ENCODE measurements at places on chromosomes 6 and 20.

GRCh38 chr6:92791403-92791802, 628.0 kb downstream of the EPHA7 start:
- no peak overlapping the region for H3K27ac ChIP-seq
- H3K4me3 ChIP-seq: no peak overlapping the region
- no peaks in the 10 kb centered on the region for H3K36me3 ChIP-seq

- no peak overlapping the region for H3K4me3 ChIP-seq
- no peaks in the 10 kb centered on the region for H3K27me3 ChIP-seq
- no peaks in the 10 kb centered on the region for H3K4me1 ChIP-seq
- no peak for DNase-seq
- H3K27ac ChIP-seq: no peak overlapping the region
Observed at GRCh38 chr6:81909981-81910900, 157.8 kb upstream of the TENT5A start.

- H3K36me3 ChIP-seq: no peaks in the 10 kb centered on the region
- H3K27ac ChIP-seq: no peak overlapping the region
- no peak for DNase-seq
- H3K4me3 ChIP-seq: no peak overlapping the region
Observed at GRCh38 chr6:9977411-9977810, 437.5 kb downstream of the TFAP2A start.

DNA sequence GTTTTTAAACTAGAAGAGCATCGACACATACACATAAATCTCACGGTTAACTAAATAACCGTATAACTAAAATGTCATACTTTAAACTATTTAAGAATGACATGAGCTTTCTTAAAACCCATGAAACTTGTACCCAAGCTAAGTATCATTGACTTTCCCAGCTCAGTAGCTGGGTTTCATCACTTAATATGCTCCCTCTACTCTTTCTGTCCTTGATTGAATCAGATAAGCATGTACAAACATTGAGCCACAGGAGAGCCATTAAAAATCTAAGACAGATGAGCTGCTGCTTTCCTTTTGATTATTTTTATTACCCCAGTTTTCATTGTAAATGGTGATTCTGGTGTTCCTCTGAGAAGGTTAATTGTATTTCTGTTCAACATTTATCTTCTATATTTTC, 115.8 kb downstream of the FOXO3 start:
- H3K4me1 ChIP-seq: peaks cover 19% of the 10 kb centered on the region
- DNase-seq: no peak
- H3K4me3 ChIP-seq: no peak overlapping the region
- no peaks in the 10 kb centered on the region for H3K36me3 ChIP-seq
- no peaks in the 10 kb centered on the region for H3K27me3 ChIP-seq

DNA sequence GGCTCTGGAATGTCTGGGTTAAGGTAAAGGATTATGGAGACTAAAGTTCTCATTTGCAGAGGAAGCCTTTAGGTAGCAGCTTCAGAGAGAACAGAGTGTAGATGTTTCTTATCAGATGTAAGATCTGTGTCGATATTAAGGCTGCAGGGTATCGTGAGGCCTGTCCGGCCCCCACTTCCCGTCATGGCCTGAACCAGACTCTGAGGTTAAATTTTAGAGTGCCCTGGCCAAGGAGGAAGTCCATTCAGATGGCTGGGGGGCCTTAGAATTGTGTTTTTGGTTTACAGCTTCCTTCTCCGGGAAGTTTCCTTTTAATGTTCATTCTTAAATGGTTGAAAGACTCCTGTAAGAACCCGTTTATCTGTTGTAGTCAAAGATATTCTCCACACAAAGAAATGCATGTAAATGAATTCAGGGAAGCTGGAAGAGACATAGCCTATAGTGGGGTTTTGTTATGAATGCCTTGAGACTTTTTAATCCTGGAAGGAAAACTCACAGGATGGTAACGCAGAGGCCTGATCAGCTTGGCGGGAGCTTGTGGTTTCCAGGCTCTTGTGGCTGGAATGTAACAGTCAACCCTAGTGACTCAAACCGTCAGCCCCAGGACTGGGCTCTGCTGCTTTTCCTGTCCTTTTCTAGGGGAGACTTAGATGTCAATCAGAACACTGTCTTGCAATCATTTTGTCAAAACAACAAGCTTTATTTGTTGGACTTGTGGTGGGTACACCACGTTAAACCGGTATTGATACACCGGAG, 34.7 kb downstream of the KIF25 start:
- H3K27me3 ChIP-seq: no peaks in the 10 kb centered on the region
- DNase-seq: peak; percentile 18
- H3K27ac ChIP-seq: peak overlapping the region; percentile 11
- H3K4me1 ChIP-seq: peaks cover 6% of the 10 kb centered on the region
- H3K4me3 ChIP-seq: no peak overlapping the region
- no peaks in the 10 kb centered on the region for H3K36me3 ChIP-seq

DNA sequence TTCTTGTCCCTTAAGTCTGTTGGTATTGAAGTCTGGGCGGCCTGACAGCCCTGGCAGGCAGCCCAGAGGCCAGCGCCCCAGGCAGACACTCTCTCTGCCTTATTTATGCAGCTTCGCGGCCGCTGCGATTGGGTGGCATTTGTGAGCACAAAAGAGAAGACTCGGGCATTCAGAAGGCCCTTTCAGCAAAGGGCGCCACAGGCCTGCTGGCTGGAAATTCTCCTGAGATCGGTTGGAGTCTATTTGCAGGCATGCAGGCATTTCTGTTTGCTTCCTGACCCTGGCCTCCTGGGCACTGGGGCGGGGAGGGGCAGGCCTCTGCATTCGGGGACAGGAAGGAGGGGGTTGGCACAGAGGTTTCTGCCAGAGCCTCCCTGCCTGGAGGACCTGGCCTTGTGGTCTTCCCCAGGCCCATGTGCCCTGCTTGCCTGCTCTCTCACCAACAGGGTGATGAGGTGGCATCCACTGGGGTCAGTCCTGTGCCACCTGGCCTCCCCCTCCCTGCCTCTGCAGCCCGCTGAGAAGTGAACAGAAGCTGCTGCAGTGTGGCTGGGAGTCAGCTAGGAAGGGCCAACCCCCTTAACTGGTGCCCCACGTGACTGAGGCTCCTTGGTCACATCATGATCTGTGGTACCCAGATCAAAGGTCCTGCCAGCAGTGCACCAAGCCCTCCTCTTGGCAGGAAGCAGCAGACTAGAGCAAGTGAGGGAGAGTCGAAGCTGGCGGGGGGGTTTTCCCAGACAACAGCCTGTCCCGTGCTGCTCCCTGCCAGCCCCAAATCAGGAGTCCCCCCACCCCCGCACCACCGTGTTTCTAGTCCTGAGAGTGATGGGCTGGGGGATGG, 16.6 kb upstream of the CCDC167 start:
- no peak overlapping the region for H3K4me3 ChIP-seq
- H3K4me1 ChIP-seq: peaks cover 5% of the 10 kb centered on the region
- peak; percentile 40 for DNase-seq
- H3K27me3 ChIP-seq: no peaks in the 10 kb centered on the region
- H3K36me3 ChIP-seq: no peaks in the 10 kb centered on the region

DNA sequence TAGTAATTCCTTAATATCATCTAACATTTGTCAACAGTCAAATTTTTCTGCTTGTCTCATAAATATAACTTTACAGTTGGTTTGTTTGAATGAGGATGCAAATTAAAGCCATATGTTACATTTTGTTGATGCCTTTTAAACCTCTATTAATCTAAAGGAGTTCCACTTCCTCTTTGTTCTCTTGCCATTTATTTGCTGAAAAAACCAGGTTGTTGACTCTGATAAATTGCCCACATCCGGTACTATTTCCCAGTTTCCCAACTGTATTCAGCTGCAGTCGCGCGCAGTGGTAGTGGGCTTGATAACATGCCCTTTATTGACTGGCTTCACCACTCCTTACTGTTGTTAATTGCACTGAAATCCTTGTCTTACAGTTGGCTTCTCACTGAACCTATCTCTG, 32.8 kb upstream of the SIRPB2 start:
- H3K4me1 ChIP-seq: no peaks in the 10 kb centered on the region
- no peak for DNase-seq
- H3K27me3 ChIP-seq: no peaks in the 10 kb centered on the region
- no peak overlapping the region for H3K27ac ChIP-seq
- H3K36me3 ChIP-seq: no peaks in the 10 kb centered on the region

DNA sequence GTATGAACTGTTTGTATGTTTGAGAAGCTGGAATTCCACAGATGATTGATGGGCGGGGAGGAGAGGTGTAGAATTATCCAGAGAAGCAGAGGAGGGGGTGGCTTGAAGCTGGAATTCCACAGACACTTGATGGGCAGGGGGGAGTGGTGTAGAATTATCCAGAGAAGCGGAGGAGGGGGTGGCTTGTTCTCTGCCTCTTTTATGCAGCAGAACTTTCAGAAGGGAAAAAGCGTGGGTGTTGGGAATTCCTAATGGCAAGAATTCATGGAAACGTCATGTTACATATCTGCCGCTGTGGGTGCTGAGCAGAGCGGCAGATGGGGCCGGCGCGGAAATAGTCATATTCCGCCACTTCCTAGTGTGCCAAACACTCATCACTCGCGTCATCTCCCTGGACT, 167.9 kb upstream of the KCNG1 start:
- no peak overlapping the region for H3K27ac ChIP-seq
- DNase-seq: no peak
- no peaks in the 10 kb centered on the region for H3K27me3 ChIP-seq

- H3K27me3 ChIP-seq: no peaks in the 10 kb centered on the region
- peak; percentile 32 for DNase-seq
- no peak overlapping the region for H3K27ac ChIP-seq
Observed at GRCh38 chr6:35164277-35164676, 23.1 kb upstream of the TCP11 start.

DNA sequence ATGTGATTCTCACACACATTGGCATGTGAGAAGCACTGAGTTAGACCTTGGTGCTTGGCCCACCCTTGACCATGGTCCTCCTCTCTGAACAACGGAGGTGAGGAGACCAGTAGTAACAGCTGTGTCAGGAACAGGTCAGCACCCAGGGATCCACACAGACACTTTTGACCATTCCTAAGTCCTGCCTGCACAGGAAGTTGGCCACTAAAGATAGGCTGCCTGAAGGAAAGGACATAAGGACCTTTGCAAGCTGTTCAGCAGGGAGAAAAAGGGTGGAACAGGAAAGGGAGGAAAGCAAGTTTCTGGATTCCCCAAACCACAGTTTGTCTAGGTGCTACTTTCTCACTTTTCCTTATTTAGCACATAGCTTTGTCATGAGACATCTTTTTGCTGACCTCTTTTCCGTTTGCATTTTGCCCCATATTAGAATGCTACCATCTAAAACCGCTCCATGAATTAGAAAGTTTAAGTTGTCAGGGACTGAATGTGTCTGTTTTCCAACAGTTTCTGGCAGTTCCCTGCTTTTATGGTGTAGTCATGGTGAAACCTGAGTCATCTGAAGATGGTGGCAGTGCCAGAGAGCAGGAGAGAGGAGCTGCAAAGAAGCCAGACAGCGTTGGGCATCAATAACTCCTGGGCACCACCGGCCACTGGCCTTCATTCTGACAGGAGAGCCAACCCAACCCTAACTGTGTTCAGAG, 1.1 kb upstream of the CD109 start:
- no peak overlapping the region for H3K4me3 ChIP-seq
- no peaks in the 10 kb centered on the region for H3K36me3 ChIP-seq
- no peak for DNase-seq
- no peaks in the 10 kb centered on the region for H3K4me1 ChIP-seq
- peak overlapping the region; percentile 46 for H3K27ac ChIP-seq

DNA sequence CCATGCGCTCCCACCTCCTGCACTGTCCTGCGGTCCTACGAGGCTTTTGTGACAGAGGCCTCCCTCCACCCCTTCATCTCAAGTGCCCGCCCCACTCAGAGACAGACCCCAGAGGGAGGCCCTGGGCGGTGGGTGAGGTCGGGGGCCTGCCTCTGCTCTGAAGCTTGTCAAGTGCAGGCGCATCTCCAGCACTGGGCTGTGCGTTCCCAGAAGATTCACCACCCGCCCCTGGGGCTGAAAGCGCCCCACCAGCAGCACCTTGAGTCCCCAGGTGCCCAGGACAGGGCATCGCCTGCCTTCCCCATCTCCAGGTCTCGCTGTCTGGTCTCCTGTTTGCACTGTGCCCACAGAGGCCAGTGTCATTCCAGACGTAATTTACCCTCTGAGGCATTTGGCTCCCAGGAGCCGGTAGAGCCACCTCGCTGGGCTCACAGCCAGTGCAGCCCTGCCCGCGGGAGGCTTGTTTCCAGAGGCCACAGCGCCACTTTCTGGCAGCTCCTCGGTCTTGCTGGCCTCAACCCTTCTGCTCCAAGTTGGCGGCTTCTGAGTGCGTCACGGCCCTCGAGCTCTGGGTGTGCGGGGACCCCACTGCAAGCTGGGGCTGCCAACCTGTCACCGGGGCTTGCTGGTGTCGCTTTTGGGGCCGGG, 191.1 kb downstream of the TAF4 start:
- H3K4me1 ChIP-seq: no peaks in the 10 kb centered on the region
- no peak for DNase-seq
- H3K27me3 ChIP-seq: no peaks in the 10 kb centered on the region
- no peak overlapping the region for H3K4me3 ChIP-seq
- no peaks in the 10 kb centered on the region for H3K36me3 ChIP-seq

- DNase-seq: no peak
- H3K27me3 ChIP-seq: no peaks in the 10 kb centered on the region
- H3K4me3 ChIP-seq: no peak overlapping the region
- no peak overlapping the region for H3K27ac ChIP-seq
- H3K36me3 ChIP-seq: no peaks in the 10 kb centered on the region
Observed at GRCh38 chr6:30799210-30799609, 54.9 kb upstream of the IER3 start.

- H3K27me3 ChIP-seq: no peaks in the 10 kb centered on the region
- no peak overlapping the region for H3K27ac ChIP-seq
Observed at GRCh38 chr6:132070356-132070755, 119.2 kb upstream of the CCN2 start.

DNA sequence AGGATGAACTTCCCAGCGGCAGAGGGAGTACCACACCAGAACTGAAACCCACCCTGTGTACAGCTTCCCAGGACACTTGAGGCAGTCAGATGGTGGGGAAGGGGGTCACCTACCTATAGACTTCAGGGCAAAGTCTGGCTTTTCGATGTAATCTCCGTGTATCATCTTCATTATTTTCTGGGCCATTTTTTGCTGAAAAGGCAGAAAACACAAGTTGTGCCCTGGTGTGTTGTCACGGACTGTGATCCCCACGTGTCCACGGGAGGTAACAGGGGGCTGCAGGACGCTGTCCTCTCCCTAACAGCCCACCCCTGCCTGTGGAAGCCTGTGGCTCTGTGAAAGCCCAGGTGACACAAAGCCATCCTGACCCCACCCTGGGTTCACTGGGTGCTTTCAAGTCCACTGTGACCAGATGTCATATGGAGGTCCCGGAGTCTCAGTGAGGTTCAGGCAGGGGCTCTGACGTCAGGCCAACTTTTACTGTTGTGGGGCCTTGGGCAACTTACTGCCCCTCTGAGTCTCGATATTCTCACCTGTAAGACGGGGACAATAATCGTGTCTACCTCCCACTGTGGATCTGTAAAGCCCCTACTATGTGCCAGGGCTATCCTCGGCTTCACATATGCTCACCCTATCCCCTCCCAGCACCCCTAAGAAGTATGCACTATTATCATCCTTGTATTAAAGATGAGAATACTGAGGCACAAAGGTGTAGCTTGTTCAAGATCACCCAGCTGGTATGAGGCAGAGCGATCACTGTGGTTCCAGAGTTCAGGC, 14.5 kb downstream of the SUN5 start:
- H3K4me3 ChIP-seq: no peak overlapping the region
- no peaks in the 10 kb centered on the region for H3K27me3 ChIP-seq
- no peaks in the 10 kb centered on the region for H3K36me3 ChIP-seq
- H3K4me1 ChIP-seq: no peaks in the 10 kb centered on the region

- no peaks in the 10 kb centered on the region for H3K27me3 ChIP-seq
- no peaks in the 10 kb centered on the region for H3K36me3 ChIP-seq
- H3K4me3 ChIP-seq: no peak overlapping the region
- no peak overlapping the region for H3K27ac ChIP-seq
Observed at GRCh38 chr20:21183722-21184121, 57.8 kb downstream of the KIZ start.

- H3K36me3 ChIP-seq: no peaks in the 10 kb centered on the region
- DNase-seq: no peak
- H3K27ac ChIP-seq: no peak overlapping the region
- no peaks in the 10 kb centered on the region for H3K4me1 ChIP-seq
Observed at GRCh38 chr6:85764844-85765243, 122.2 kb upstream of the SYNCRIP start.
